ENCODE measurements at places on chromosomes 3 and 15.

- no peak for DNase-seq
These were observed 8.6 kb downstream of the GABRR3 start for GRCh38 chr3:98026425-98027084.

DNA sequence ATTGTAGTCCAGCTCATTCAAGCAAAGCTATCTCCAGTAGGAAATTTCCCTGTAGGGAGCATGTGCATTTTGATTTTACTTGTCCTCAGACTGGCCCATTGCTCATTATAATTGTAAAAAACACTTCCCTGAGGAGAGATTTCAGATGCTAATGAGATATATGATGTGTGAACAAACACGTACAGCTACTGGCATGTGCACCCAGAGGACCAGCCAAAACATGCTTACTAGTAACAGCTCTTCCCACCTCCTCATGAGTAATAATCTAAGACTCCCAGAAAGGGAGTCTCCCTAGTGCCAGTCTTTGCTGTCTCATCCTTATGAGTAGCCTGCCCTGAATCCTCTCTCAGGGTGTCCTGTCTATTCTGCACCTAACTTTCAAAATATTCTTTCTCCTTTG, 43.4 kb downstream of the FBXO22 start:
- DNase-seq: no peak

DNA sequence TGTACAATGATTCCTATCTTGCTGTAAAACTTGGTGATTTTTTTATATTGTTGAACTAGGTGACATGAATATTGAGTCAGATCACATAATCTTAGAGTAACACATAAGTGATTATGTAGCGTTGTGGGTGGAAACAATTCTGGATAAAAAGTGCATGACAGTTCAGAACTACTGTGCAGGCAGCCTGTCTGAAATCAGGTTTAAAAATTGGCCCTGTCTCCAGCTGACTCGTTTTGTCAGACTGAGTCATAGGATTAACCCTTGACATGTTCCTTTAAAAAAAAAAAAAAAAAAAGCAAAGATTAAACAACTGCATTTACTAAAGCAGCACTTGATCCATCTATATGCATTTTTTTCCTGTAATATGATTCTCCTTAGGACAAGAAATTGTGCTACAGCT, 160.0 kb upstream of the CGNL1 start:
- no peak for DNase-seq

DNA sequence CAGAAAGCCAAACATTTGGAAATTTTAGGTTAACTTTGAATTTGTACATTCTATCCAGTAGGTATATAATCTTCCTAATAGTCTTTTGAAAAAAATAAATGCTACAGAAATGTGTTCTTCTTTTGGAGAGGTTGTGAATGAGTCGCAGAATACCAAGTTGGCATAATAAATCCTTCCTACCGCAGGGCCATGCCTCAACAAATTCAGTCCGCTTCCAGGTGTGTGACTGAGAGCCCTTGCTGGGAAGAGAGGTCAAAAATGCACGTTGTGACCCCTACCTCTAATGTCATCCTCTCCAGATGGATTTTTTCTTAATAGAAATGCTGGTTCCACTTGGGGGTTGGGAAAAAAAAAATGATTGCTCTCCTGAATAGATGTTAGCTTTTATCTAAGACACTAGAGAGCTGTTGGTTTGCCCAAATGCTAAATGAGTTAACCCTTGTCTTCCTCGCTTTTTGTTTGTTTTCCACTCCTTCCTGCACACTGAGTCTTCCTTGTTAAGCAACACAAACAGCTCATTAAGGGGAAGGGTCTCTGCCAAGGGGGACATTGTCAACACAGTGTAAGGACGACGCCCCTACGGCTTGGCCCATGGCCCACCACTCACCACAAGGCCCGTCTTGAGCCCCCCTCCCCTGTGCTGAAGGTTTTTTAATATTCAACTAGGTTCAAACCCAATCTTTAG, 33.9 kb downstream of the RLBP1 start:
- DNase-seq: no peak

DNA sequence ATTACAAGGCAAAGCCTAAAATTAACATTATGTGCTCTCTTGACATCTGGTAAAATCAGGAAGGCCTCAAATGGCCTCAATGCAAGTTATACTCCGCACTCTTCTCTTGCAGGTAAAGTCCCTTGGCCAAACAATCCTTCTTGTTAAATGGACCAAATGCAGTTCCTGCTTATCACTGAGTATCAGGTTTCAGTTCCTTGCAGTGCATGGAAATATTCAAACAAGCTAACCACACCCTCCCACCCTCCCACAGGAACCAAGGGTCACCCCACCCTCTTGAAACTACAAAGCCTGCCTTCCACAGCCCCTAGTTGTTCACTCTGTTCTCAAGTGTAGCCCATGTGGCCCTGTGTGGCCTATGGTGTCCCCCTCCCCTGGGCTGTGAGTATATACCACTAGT, 171.9 kb upstream of the CADPS start:
- DNase-seq: no peak
